ENCODE measurements at places on chromosomes 1 and 21.

DNA sequence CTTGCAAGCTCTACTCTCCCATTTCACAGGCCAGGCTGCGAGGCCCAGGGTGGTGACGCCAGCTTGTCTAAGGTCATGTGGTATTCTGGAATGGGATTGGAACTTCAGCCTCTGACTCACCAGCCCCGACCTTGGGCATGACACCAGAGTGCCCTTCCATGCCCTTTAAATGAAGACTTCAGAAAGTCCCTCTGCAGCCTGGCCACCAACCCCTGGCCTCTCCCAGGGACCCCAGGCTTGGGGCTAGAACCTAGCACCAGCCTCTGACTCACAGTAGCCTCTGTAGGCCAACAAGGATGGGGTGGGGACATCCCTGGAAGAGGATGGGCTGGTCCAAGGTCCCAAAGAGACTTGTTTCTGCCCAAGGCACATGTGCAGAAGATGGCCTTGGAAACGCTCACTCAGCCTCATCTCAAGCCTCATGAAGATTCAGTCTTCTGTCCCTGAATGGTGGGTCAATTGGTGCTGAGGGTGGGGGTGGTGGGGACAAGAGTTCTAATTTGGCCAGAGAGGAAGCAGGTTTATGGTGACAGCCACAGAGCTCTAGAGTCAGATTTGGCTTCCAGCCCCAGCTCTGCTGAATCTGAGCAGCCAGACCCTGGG is 36.1 kb upstream of the RUNX3 start:
- no peak for ATAC-seq

GRCh38 chr1:87394513-87394912 is 65.8 kb downstream of the LMO4 start:
- no peak for ATAC-seq

- no peak for ATAC-seq
Observed at GRCh38 chr1:79899914-79900313, 893.4 kb upstream of the ADGRL4 start.

DNA sequence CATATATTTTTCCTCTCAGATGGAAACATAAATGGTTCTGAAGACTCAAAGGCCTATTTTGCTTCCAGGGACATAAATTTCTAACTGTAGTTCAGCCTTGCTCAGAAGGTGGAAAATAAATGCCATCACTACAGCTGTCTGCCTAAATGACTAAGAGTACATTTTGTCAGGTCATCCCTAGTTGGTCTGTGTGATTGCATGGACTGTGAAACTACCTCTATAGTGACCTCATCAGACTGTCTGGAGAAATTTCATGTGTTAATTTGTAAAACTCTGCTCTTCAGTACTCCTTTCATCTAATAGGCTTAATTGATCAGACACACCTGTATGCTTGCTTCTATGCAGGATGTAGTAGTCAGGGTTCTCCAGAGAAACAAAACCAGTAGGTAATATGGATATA is 886.9 kb downstream of the AMY1C start:
- no peak for ATAC-seq

DNA sequence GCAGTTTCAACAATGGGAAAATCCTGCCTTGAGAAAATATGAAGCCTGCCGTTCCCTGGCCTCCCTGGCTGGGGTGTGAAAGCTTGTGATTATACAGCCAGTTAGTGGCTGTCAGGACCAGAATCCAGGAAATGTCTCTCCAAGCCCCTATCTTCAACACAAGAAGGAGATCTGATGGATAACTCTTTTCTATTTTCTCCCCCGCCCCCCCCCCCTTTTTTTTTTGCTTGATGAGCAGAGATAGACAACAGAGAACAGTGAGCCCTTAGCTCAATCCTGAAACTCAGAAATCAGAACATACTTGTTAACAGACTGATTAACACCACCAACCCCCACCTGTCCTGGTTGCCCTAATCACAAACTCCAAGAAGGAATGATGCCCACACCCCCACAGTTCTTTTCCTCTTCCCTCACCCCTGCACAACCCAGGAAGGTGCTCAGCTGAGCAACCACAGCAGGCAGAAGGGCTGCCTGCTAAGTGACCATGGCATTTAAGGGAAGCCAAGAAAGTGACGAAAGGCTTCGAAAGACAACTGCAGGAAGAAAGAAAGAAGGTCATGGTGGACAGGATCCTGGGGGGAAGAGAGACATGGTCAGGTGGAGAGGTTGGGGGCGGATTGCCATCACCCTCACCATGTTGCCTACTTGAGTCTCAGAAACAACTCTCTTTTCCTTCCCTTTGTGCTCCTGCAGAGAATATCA is 12.3 kb upstream of the DENND2D start:
- ATAC-seq, result no peak

DNA sequence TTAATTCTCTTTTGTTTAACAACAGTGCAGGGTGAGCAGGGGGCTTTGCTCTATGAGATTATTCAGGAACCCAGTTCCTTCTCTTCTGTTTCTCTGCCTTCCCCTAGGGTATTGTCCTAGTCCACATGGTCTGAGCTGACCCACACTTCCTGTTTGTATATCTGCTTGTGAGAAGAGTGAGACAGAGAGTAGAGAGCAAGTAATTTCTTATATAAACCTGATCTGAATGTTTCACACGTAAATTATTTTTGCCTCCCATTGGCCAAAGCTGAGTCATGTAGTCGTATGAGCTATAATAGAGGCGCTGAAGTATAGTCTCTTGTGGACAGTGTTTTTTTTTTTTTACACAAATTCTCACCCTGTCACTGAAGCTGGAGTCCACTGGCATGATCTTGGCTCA is 134.2 kb upstream of the SERTAD4 start:
- ATAC-seq, result no peak

- no peak for ATAC-seq
Observed at GRCh38 chr1:25760122-25760719, 39.8 kb upstream of the SELENON start.

DNA sequence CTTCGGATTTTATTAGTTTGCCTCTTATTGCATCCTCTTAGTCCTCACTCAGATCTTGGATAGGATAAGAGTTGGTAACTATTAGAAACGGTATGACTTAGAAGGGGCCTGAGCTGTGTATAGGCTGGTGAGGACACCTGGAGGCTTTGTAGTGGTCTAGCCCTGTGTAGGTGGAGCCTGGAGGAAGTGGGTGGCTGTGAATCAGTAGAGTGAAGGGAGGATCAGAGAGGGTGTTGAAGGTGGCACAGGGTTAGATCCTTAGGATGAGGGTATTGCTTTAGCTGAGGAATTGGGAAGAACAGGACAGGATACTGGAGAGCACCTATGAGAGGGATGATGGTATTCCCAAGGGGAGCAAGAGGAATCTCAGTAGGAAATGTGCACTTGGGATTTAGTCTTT is 5.7 kb downstream of the VANGL1 start:
- ATAC-seq, result peak; percentile 82

- ATAC-seq, result no peak
Observed at GRCh38 chr1:169245706-169246105, 121.9 kb downstream of the NME7 start.

Data from activated CD4-positive, CD25-positive, alpha-beta regulatory T cell treated with anti-CD3 and anti-CD28 coated beads, Interleukin-2, amount 50 U/mL, for 24 hours (primary cell).